ENCODE measurements at places on chromosomes 2 and 18.
A peak's percentile ranks its signal among the peaks of the same experiment; 100 is the strongest.

DNA sequence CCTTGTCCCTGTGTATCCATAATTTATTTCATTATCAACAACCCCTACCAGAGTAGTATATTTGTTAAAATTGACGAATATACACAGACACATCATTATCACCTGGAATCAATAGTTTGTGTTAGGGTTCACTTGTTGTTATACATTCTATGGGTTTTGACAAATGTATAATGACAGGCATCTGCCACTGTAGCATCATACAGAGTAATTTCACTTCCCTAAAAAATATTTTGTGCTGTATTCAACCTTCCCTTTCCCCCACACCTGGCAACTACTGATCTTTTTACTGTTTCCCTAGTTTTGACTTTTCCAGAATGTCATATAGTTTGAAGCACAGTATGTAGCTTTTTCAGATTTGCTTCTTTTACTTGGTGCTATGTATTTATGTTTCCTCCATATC is 132.0 kb downstream of the ZNF804A start:
- no peak for DNase-seq

- DNase-seq: no peak
These were observed 67.6 kb downstream of the CRIM1 start for GRCh38 chr2:36423172-36423571.

DNA sequence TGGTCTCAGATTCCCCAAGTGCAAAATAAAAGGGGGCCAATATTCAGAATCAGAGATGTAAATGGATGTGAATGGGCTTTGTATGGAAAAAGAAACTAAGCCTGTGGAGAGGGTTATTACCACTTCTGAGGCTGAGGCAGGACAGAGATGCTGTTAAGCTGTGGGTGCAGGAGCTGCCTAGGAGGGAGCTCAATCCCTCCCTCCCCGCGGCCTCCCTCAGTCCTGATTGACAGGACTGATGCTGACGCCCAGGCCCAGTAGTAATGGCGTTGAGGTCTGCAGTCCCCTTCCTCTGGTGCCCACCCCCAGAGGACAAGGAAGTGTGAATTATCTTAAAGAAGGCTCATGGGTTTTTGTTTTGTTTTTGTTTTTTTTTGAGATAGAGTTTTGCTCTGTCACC is 40.4 kb downstream of the PSD4 start:
- DNase-seq: no peak

DNA sequence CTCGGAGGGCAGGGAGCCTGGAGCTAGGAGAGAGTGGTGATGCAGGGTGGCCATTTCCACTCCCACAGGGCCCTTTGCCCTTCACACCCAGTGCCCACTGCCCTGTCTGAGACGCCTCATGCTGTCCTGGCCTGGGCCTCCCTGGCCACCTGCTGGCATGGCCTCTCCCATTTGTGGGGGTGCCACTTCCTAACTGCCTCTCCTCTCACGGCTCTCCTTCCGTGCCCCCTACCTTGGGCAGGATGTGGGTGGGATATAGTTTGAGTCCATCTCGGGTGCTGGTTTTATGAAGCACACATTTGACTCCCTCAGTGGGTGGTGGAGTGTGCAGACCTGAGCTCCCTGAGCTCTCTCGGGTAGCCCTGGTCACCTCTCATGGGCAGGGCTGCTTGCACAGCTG is 46.0 kb downstream of the DGKD start:
- DNase-seq: no peak

DNA sequence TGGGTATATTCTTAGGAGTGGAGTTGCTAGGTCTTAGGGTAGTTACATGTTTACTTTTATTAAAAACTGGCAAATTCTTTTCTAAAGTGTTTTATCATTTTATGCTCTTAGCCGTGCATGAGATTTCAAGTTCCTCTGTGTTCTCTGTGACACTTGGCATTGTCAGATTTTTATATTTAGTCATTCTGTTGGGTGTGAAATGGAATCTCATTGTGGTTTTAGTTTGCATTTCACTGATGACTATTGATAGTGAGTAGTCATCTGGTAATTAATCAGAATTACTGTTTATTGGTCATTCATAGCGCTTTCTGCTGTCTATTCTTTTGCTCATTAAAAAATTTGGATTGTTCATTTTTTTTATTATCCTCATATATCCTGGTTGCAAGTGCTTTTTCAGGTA is 34.1 kb downstream of the RAB3GAP1 start:
- no peak for DNase-seq

- DNase-seq: peak; percentile 10
These were observed 236.9 kb downstream of the AGPS start for GRCh38 chr2:177629357-177630024.

DNA sequence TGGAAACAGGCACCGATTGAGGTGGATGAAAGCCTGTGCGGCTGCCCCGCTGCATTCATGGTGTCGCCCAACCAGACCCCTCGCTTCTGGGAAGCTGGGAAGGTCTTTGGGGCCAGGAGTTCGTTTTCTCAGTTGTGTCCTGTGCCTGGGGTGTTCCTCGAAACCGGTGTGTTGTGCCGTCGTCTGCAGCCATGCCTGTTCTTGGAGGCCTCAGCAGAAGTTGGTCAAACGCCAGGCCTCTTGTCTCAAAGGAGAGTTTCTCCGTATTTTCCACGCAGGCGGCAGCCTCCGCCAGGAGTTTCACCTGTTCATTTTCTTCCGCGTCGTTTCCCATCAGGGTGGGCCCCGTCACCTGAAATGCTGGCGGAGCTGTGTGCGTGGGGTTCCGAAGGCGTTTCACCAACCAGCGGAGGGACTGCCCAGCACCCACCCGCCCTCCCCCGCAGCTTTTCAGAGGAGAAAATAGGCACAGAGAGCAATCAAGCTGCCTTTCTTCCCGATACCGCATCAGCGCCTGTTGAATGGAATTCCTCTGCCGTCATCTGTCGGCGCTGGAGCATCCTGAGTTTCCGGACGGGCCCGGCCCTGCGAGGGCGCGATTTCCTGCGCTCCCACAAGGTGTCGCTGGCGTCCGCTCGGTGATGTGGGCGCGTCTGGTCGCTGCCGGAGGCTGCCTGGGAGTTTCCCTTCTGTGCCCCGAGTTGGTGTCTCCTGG is 17.0 kb upstream of the NFATC1 start:
- DNase-seq: peak; percentile 89

- DNase-seq: no peak
These were observed 19.7 kb downstream of the ATP6V1C2 start for GRCh38 chr2:10741139-10741538.

DNA sequence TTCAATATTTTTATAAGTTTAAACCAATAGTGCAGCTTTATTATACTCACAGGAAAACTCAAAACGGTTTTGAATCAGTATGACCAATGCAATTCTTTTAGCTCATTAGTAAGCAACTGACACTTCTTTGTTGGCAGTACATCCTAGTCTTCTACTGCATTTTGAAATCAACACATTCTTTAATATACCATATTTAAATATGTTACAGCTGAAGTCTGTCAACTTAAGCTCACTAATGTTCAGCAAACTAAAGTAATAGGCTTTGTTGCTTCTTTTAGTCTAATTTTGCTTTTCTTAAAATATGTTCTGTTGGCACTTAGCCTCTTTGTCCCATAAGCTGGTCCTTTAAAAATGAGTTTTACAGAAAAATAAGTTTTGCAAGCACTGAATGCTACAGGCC is 55.4 kb upstream of the CCBE1 start:
- DNase-seq: no peak

- DNase-seq: no peak
These were observed 205.9 kb downstream of the TMEM163 start for GRCh38 chr2:134512734-134513464.

- peak; percentile 10 for DNase-seq
These were observed 15.2 kb downstream of the LANCL1 start for GRCh38 chr2:210461401-210461800.

DNA sequence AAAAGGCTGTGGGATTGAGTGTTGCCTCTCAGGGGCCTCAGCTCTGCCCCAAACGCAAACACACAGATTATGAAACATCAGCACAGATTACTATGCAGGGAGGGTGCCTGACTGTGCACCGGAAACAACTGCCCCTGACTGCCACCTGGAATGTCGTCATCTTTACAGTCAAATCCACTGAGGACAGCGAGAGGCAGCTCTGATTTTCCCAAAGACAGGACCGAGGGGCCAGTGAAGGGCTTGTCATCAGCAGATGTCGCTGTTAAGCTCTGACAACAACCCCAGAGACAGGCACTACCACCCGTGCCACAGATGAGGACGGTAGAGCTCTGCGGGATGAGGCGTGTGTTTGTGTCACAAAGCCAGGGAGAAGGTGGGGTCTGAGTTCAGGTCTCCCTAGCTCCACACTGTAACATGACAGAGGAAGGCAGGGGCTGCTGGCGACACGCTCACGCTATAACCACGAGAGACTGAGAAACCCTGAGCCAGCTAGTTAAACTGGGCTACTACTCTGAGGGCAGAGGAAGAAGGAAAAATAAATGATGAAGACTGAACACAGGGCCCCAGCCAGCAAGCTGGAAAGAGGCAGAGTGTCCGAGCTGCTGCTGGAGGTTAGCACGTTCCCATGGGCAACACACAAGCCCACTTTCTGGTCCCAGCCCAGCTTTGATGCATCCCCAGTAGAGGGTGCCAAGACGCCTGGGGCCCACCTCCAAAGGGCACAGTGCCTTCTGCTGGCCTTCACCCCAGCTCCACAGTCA is 47.0 kb downstream of the PARD6G start:
- DNase-seq: no peak

DNA sequence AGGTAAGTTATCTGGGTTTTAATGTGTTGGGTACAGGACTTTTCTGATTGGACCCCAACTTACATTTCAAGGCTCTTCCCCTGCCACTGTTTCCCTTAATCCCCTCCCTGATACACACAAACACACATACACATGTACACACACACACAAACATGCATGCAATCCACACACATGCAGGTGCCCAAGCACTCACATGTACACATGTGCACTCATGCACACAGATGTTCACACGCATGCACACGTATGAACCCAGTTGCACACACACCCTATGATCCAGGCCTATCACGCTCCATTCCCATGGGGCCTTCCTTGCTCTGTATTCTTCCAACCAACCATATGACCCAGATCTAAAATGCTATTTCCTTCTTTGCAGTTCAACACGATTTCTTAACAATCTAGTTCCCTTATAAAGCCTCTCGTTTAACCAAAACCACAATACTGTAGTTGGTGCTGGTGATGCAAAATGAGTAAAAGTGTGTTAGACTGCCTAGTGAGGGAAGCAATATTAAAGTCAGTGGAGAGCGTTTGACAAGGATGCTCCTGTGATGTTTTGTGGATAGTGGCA is 11.1 kb downstream of the SERPINB8 start:
- no peak for DNase-seq

- peak; percentile 14 for DNase-seq
These were observed 124.1 kb downstream of the ANKRD30BL start for GRCh38 chr2:132037527-132038178.

- no peak for DNase-seq
These were observed 8.1 kb downstream of the AOX1 start for GRCh38 chr2:200593905-200594304.

GRCh38 chr2:163467251-163467630 is 268.6 kb downstream of the FIGN start:
- no peak for DNase-seq

- no peak for DNase-seq
These were observed at the start of gene LHCGR for GRCh38 chr2:48755473-48755872. TSS of gene LHCGR (minus strand) at chr2:48755724. CDS start at chr2:48755671, 53 bp downstream.

GRCh38 chr18:62183578-62184195 is 3.2 kb downstream of the PIGN start:
- peak; percentile 27 for DNase-seq

- no peak for DNase-seq
These were observed 1037.2 kb upstream of the ACVR2A start for GRCh38 chr2:146807568-146808168.

GRCh38 chr2:196074631-196075030 is 6.0 kb upstream of the DNAH7 start:
- DNase-seq: no peak

GRCh38 chr2:102473020-102473419 is at the start of gene SLC9A4:
TSS of gene SLC9A4 (plus strand) at chr2:102473226. CDS start at chr2:102473760, 534 bp downstream.
- DNase-seq: peak; percentile 52

- no peak for DNase-seq
These were observed 66.6 kb downstream of the CELF4 start for GRCh38 chr18:37499044-37499443.

DNA sequence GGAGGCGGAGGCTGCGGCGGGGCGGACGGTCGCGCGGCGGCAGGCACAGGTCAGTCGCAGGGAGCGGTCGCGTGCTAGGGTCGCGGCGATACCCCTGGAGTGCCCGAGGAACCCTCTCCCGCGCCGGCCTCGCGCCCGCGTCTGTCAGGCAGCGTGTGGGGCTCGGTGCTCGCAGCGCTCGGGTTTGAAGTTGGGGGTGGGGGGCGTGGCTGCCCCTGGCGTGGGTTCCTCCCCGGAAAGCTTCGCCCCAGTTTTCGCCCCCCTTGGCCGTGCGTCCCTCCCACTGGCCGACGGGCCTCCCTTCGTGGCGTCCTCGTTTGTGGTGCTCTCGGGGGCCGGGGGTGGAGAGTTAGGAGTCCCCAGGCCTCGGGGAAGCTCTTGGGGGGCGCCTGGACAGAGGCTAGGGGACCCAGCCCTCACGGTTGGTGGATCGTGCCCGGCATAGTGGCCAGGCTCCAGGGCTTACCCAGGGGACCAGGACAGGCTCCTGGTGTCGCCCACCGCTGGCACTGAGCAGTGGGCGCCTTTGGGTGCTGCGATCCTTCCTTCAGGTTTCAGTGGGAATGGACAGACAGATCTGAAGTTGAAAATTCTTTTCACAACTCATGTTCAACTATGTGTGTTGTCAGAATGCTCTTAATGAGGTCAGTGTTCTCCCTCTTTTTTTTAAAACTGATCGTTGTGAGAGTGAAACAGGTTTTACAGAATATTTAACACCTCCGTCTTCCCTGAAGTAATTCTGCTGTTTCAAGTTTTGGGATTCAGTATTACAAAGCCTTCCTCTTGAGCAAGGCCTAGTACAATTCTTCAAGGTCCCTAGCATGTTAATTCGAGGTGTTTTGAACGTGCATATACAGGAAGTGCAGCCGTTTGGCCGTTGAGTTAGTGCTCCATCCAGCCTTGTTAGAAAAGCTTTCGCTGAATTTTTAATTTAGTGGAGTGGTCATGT is 604 bp downstream of the RALBP1 start:
- DNase-seq: peak; percentile 84

- no peak for DNase-seq
These were observed 559.5 kb downstream of the CNTNAP5 start for GRCh38 chr2:124584615-124585014.

GRCh38 chr2:86118130-86118529 is 12.1 kb downstream of the PTCD3 start:
- DNase-seq: no peak

GRCh38 chr18:42813570-42813969 is 301.9 kb downstream of the RIT2 start:
- no peak for DNase-seq

DNA sequence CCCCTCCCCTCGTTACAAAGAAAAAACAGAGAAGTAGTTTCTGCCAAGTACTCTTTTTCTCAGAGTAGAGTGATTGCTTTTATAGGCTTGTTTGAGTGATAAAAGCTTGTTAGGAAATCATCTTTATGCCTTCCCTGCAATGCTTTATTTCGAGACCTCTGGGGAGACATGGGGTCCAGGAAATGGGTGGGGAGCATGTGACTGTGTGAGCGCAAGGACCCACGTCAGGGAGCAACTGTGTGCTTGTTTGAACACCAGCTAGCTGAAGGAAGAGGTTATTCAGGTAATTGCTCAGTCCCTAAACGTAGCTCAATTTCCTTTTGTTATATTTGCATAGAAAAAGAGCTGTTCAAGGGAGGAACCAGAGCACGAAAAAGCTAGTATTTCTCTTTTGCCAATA is 187.3 kb downstream of the FAM210A start:
- DNase-seq: no peak

GRCh38 chr2:71801969-71802368 is 345.7 kb downstream of the CYP26B1 start:
- DNase-seq: no peak
